ENCODE measurements at places on chromosomes 7 and 10.

DNA sequence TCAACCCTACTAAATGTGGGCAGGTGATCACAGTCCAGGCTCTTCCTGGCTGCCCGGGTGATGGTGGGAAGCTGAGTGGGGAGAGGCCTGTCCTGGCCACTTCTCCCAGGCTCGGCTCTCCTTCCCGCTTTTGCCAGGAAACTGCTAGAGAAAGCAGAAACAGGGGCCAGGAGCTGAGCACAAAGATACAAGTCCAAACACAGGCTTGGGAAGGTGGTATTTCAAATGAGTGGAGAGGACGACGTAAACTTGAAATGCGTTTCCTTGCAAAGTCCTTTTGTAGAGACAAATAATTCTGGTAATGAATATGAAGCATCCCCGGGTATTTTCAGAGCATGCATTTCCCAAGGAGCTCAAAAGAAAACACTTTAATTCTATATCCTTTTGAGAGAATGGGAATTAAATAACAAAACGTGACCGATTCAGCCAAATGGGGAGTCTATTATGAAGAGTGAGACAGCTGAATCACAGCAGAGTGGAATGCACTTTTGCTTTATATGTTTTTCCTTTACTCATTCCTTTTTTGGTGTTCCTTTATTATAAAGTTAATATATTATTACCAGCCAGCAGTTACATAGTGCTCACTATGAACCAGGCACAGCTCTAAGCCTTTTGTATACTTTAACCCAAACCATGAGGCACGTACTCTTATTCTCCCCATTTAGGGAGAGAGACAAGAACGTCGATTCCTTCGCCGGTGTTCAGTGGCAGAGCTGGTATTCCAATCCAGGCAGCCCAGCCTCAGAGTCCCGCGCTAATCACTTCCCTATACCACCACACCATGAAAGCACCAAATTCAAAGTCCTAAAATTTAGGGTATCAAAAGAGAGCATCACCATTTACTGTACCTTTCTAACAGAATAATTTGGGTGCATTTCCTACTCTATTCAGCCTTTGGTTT lies 218.2 kb upstream of the KLF14 start:
- no peak for DNase-seq

DNA sequence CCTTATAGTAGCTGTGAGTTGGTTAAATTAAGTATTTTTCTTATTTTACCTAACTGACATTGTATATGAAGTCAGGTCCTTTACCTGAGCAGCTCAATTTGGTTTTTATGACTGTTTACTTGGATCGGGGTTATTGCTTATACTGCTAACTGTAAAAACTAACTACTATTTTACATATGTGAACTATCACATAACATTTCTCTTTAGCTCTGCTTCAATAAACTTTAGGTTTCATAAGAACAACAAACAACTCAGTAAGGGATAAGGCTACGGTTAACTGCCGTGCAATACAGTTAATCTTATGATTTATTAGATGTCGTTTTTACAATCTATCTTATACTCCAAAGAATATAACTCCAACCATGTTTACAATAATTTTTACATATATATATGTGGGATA lies 480.2 kb downstream of the PARD3 start:
- DNase-seq, result no peak

DNA sequence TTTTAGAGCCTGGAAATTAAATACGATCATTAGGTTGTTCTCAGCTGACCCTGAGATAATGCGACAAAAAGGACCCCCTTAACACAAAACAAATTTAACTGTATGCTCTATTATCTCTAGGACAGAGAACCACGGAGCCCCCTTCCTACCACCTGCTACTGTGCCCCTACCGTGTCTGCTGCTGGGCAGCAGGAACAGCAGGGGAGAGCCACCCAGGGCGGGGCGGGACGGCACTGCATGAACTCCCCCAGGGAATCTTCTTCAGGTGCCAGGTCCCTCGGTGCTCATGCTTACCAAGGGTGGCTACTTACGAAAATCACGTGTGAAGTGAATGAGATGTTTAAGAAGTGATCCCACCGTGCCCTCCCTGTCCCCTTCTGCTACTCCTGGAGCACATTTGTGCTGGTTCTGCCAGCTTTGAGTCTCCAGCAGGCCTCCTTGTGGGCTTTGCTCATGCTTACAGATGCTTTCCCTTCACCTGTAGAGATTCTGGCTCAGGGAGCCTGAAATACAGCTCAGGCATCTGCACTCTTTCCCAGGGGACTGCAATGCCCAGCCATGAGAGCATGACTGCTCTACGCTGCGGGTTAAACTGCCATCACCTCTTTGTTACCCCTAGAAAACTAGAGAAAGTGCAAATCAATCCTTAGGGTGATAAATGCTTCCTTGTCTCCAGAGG lies 59.9 kb downstream of the MRPL32 start:
- DNase-seq, result no peak

- no peak for DNase-seq
Observed at GRCh38 chr10:86667421-86668181, 710 bp upstream of the LDB3 start.

DNA sequence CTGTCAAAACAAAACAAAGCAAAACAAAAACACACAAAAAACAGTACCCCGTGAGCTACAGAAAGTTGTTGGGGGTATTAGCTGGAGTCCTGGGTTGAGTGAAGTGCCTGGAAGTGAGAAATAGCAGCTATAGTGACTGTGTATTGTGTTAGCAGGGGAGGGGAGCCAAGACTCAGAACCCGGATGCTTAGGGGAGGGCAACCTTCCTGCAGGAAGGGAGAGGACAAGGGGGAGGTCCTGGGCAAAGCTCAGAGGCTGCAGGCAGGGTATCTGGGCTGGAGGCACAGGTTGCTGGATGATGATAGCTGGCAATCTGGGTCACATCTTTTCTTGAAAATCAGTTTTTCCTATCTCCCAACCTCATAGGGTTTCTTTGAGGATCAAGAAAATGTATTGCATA lies 75.8 kb upstream of the PARD3 start:
- DNase-seq, result no peak

- peak; percentile 21 for DNase-seq
Observed at GRCh38 chr10:18501198-18501597, 150.2 kb downstream of the NSUN6 start.

DNA sequence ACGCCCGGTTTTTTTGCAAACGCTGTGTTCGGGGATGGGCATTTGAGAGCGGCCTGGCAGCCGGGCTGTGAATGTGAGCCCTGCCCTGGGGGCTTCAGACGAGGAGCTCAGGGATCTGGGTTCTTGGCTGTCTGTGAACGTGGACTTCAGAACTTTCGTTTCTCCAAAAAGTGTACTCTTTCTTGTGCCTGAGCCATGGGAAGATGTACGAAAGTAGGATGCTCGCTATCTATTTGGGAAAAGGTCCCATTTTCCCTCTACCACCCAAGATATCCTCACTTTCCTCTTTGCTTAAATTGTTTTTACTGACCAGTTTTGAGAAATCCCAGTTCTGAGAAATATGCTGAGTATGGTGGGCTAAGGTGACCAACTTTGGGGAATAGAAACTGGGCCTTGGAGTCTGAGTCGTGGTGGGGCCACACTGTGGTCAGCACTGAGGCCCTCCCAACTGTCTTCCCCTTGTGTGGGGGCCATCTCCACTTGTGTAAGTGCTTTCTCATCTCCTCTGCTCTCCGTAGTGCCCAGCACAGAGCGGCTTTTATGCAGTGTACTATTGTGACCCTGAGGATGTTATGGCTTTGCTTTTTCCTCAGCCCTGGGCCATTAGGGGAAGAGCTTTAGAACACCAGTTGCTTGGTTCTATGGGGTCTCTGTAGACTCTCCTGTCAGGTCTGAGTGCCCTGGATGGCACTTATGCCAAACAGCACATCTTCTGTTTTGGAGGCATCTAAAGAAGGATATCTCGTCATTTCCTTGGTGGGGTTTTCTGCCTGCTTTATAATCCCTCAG lies 918 bp downstream of the DBNL start:
- no peak for DNase-seq

DNA sequence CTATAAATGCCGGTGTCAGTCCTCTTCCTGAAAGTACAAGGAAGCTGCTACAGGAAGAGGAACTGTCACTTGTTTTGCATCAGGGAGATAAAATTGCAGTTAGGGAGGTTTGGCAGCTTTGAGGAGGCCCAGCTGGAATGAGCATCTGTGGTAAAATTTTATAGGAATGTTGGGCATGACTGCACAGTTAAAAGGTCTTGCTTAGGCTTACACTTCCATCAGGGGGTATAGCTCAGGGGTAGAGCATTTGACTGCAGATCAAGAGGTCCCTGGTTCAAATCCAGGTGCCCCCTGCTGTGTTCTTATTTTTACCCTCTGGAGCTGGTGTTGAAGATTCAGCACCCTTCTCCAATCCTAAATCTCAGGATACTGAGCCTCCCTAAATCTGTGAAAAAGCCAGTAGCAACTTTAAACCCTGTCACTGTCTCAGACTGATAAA lies 65.9 kb downstream of the ZNF467 start:
- no peak for DNase-seq
